ENCODE measurements at places on chromosomes 7 and 10. TPM values are rescaled to one million over a fixed set of nuclear protein-coding genes. Genes with fewer than 3 reads are reported as not detected.

Gene TMEM72
- not detected for total RNA-seq

Gene HABP2
- under 0.01 TPM for total RNA-seq

Gene ANKRD61
- total RNA-seq: not detected

Gene ERVW-1
- not detected for total RNA-seq

Gene RTKN2
- total RNA-seq: 3.7 TPM

Gene MGAM2
- under 0.01 TPM for total RNA-seq

Gene CARD11
- 0.25 TPM for total RNA-seq

Gene MBLAC1
- total RNA-seq: 2.2 TPM

Gene GLCCI1
- total RNA-seq: 36.6 TPM

Gene EIF4EBP2
- total RNA-seq: 75.2 TPM

Gene UFSP1
- 2.2 TPM for total RNA-seq

Gene IL6
- total RNA-seq: not detected

Gene SPDYE11
- total RNA-seq: under 0.01 TPM

All from temporal lobe (tissue), 4 donors.